Foreskin fibroblast (primary cell): ENCODE measurements at places on chromosomes 1 and 21.

DNA sequence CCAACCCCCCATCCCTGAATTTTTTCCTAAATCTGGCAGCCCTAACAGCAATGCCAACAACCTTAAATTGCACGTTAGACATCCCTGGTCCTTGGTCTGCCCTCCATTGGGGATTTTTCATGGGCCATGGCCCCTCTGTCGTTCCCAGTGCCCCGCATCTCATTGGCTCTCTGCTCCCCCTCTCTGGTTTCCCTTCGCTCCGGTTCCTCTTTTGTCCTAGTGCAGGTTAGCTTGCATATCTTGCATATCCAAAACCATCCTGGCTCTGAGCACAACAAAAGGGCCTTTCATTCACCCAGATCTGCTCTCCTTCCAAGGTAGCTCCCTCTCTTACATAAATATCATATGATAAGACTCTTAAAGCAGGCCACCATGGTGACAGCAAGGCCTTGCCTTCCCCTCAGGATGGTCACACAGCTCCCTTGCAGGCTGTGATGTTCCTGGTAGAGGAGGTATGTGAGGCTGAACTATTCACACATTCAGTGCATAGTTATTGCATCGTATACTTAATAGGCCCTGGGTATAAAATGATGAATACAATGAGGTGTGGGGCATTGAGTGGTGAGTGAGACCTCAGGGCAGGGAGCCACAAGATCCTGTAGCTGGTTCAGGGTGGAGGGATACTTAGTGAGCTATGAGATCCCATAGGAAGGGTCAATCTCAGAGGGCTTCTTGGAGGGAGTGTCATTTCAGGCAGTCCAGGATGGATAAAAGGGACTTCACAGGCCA lies 45.2 kb downstream of the TENT5C start:
- DNase-seq, result no peak

GRCh38 chr1:77899647-77900320 lies 11.4 kb downstream of the NEXN start:
- DNase-seq, result peak; percentile 12

DNA sequence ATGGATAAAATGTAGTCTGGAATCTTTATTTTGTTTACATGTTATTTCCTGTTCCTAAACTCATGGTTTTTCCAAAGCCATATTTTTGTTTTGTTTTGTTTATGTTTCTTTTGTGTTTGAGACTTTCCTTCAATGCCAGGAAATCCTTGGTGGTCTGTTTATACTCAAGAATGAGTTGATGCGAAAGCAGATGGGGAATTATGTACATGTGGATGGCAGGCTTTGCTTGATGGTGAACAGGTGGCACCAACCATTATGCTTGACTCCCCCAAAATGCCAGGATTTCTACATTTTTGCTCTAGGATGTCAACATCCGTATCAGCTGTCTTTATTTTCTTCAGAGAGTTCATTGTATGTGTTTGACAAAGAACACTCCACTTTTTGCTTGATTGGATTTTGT lies 448.5 kb downstream of the PRDM2 start:
- DNase-seq, result no peak

DNA sequence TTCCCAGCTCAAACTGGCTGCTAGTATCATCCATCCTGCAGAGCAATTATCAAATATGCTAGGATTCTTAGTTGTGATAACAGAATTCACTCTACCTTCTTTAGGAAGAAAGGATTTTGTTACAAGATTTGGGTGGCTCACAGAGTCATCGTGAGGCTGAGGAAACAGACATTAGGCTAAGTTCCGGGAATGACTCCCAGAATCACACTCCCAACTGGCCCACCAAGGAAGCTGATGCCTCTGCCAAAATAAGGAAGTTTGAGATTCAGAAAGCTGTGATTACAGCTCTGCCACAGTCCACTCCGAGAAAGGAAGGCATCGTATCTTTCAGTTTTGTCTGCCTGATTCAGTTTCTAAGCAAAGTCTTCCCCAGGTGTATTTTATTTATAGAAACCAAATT lies 50.6 kb upstream of the LYPLAL1 start:
- DNase-seq, result no peak

DNA sequence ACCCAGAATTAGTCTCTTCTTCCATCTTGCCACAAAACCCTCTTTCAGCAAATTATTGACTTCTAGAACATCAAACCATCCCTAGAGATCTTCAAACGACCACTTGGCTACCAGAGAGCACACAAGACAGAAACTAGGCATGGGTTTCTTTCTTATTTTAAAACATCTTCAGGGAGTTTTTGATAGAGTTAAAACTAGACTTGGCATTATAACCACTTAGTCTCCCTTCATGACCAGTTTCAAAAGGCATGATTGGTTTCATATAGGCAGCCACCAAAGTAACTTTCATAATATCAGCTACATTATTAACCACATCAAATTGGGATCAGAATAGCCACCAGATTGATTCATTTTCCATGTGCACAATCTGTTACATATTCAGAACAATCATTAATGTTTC lies 368.4 kb upstream of the GREM2 start:
- no peak for DNase-seq

DNA sequence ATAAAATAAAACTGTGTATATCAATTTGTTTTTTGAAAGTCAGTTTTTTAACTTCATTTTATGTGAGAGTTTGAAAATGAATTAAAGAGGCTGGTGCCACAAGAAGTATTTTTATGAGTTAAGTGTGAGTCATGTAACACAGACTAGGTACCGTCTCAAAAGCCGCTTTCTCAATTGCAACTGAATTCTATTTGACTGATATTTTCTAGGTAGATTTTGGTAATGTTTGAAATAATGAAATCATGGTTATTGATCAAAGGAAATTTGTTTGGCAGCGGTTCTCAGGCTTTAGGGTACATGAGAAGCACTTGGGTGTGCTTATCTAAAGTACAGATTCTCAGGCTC lies 4.6 kb downstream of the SNX27 start:
- DNase-seq, result peak; percentile 43

- DNase-seq, result no peak
Observed at GRCh38 chr1:41726899-41727748, 191.6 kb downstream of the HIVEP3 start.

DNA sequence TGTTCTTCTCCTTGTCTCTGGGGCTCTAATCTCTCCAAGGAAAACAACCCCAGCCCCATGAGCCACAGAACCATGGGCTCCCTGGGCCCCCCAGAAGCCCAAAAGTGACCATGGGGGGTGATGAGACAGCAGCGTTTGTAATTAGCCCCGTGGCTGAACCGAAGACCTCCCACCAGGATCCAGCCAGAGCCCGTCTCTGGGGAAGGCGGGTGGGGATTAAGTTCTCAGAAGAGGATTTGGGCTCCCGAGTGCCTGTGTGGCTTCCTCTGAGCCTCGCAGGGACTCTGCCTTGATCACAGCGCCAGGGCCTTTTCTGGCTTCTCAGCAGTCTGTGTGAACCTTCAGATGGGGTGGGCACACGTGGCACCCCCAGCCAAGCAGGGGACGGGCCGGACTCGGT lies 77.0 kb downstream of the ALPL start:
- no peak for DNase-seq

GRCh38 chr1:33797849-33798248 lies 66.0 kb upstream of the HMGB4 start:
- DNase-seq, result no peak

DNA sequence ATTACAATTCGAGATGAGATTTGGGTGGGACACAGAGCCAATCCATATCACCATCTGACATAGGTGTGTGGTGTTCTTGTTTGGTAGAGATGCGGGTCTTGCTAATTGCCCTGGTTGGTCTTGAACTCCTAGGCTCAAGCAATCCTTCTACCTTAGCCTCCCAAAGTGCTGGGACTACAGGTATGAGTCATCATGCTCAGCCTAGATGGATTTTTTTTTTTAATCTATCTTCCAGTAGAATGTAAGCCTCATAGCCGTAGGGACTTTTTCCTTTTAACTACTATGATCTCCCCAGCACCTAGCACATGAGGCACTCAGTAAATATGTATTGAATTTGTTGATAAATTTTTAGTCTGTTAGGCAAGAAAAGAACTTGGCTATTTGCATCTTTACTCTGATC lies 94.6 kb upstream of the TENT5C start:
- DNase-seq, result no peak

DNA sequence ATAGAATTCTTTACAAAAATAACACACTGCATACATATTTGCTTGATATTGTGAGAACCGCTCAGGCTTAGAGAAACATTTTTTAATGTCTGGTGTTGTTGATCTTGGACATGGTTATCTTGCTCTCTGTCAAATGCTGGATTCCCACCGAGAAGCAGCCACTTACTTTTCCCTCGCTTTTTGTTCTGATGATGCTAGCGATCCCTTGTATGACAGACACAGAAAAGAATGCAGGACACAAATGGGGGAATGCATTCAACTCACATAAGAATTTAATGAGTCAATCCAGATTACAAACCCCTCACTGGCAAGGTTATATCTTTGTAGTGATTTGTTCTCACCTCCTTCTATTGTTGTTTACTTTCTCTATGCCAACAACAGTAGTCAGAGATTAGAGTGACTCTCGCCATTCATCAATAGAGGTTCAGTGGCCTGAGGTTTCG lies 76.8 kb upstream of the AKT3 start:
- DNase-seq, result peak; percentile 89

DNA sequence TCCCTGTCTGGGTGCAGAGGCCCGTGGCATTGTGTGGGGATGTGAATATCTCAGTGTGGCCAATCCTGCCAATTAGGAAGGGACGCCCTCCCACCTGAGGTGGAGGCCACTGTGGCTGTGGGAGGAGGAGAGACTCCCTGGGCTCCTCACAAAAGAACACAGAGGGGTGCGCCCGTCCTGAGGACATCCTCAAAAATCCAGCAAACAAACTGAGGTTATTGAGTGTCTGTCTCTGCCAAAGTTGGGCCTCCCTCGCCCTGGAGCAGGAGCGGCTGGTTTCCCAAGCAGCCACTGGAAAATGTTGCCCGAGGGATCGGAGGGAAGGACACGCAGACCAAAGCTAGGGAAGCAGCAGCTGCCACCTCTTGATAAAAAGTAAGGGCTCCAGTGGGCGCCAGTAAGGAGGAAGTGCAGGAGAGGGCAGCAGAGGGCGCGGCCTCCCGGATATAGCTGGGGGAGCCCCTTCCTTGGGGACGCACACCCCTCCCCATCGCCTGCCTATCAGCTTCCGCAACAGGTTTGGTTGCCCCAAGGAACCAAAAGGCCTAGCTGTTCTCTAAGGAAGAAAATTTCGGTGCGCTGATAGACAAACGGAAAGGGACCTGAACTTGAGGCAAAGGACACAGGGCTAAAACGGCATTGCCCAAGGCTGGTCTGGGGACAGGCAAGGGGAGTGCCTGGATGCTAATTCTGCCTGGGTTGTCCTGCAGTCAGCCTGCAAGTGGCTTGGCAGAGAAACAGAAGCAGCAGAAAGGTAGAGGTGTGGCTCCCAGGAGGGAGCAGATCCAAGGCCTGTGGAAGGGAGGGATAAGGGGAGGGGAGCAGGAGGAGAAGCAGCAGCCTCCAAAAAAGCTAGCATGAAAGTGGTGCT lies 1.7 kb upstream of the GRIK3 start:
- no peak for DNase-seq

DNA sequence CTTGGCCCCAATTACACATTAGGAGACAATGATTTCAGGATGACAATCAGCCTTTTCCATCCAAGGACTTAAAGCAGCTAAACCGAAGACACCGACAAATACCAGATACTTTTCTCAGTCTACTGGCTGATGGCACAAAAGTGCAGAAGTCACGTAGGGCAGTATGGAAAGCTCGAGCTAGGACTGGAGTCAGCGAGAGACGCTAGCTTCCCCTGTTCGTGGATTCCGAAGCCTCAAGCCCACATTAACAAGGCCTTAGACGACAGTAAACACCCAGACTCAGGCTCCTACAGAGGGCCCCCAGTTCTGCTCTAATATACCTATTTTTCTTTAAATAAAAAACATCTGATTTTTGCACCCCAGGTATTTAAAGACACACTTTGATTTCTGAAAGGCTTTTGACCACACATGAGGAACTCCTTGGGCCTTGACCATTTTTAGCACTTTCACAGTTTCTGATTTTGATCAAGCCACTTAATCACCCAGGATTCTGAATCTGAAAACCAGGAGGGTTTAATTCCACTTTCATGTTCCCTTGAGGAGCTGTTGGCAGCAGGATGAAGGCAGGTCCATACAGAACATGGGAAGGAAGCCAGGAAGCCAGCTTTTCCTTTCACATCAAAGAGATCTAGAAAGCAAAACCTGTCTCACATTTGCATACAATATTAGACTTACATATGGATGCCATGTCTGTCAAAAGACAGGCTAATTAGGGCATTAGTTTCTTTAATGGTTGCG lies 204.1 kb downstream of the GABPA start:
- no peak for DNase-seq

DNA sequence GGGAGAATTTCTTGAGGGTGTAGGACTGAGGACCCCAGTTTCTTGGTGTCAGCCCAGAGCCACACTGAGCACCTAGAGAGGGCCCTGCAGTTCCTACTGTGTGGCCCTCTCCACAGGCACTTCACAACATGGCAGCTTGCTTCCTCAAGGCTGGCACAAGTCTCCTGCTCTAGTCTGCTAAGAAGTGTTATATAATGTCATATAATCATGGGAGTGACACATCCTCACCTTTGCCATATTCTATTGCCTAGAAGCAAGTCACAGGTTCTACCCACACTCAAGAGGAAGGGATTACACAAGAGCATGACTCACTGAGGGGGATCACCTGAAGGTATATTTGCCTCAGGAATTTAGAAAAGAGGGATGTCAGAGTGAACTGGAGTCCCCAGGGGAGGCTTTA lies 5.5 kb upstream of the SNX27 start:
- DNase-seq, result no peak
